ENCODE measurements at places on chromosomes 3 and 15.

DNA sequence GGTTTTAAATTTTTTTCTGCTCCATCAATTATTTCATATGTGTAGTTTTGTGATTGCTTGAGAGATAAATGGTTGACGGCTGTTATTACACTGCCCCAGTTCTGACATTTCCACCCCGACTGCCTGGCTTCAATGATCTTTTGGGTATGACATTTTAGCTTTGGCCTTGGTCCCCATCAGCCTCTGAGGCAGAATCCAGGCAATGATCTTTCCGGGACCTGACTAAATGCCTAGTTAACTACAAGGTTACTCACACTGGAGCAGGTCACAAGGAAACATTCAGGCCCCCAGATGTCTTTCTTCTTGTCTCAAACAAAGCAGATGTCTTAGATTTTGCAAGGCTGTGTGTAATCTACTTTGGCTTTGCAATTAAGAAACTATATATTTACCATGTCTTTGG, 61.1 kb upstream of the TMCO5A start:
- peak; percentile 2 for DNase-seq

GRCh38 chr15:75063338-75063737, 39.9 kb downstream of the PPCDC start:
- DNase-seq, result no peak

- no peak for DNase-seq
These were observed 93.6 kb downstream of the BOC start for GRCh38 chr3:113304856-113305540.

- DNase-seq, result peak; percentile 45
These were observed 16.0 kb upstream of the SRP14 start for GRCh38 chr15:40054855-40055575.

DNA sequence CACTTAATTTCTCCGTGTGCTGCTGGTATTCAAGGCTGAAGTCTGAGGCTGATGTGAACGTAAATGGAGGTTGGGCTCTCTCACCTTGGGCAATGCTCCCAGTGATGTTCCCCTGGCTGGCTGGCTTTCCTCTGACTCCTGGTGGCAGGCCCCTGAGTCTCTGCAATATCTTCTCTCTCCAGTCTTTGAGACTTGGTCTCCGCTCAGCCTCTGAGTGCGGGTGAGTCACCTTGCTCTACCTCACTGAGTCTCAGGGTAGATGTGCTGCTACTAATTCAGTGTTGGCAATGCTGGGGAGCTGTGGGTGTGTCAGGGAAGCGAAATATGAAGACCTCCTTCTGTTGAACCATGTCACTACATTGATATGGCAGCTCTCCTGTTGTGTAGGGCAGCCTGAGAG, 31.3 kb upstream of the TRIM59 start:
- DNase-seq, result no peak

DNA sequence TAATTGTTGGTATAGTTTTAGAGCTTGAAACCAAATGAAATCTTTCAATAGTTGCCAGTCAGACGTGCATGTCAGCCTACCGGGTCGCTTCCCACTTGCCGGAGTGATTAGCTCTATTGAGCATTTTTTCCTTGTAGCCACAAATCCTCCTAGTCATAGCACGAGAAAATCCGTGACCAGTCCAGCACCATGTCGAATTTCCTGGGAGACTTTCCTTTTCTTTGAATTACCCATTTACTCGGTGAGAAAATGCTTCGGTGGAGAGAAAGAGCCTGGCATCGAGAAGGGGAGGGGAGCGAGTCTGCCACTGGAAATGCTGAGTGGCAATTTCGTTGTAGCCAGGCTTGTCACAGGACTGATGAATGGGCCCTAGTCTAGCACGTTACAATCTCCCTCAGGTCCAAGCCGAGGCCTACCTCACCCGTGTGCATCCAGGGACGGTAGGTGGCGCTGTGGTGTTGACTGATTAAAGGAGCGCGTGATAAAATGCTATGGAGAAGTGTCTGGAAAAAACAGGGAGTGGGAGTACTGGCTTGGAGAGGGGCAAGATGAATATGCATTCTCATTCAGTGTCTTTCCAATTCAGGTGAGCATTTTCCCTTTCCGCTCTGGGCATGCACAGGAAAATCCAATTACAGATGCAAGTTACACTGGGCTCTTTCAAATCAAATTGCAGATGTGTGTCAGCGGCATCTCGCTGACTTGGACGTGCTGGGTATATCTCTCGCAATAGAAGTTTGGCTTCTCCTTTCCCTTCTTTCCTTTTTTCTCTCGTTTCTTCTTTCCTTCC, 238.8 kb downstream of the EDEM1 start:
- DNase-seq, result peak; percentile 38

GRCh38 chr3:13016083-13016720, 57.0 kb downstream of the IQSEC1 start:
- peak; percentile 42 for DNase-seq

DNA sequence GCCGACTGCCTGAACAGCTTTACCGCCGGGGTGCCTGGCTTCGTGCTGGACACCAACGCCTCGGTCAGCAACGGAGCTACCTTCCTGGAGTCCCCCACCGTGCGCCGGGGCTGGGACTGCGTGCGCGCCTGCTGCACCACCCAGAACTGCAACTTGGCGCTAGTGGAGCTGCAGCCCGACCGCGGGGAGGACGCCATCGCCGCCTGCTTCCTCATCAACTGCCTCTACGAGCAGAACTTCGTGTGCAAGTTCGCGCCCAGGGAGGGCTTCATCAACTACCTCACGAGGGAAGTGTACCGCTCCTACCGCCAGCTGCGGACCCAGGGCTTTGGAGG, 815 bp downstream of the SPINT1 start:
- DNase-seq, result no peak

DNA sequence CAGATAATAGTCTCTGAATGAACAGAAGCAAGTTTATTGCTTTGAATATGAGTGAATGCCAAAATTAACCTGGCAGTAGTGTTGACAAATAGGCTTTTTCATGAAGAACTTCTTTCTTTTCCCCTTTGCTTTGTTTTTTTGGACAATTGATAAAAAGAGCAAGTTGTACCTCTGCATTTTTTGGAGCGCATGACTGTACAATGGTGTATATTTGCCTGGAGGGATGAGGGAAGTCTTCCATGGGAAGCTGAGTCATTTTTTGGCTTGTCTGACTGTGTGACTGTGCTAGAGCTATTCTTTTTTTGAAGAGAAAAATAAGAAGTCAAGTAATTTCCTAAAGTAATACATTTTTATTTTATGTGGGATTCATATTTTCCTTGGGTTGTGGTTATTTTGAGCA, 186.9 kb downstream of the KLHL25 start:
- no peak for DNase-seq

GRCh38 chr15:65954289-65954741, 85.0 kb downstream of the RAB11A start:
- no peak for DNase-seq

- DNase-seq, result no peak
These were observed 3.8 kb upstream of the FBLN2 start for GRCh38 chr3:13544951-13545651.

- DNase-seq, result no peak
These were observed 12.0 kb downstream of the TKT start for GRCh38 chr3:53243785-53244184.

- DNase-seq, result peak; percentile 34
These were observed 46.3 kb downstream of the ZBTB20 start for GRCh38 chr3:115100806-115101205.

- DNase-seq, result no peak
These were observed 686 bp downstream of the VPS8 start for GRCh38 chr3:184812662-184813042.

- no peak for DNase-seq
These were observed 16.6 kb upstream of the KLF13 start for GRCh38 chr15:31309893-31310606.
